ENCODE measurements at places on chromosomes 16 and 17.

- no peak for DNase-seq
Measured at GRCh38 chr17:75614556-75615270, 18.5 kb upstream of the SMIM5 start.

GRCh38 chr17:56148333-56148732 lies 4.9 kb upstream of the ANKFN1 start:
- DNase-seq, result no peak

- no peak for DNase-seq
Measured at GRCh38 chr17:46841561-46842379, 9.6 kb upstream of the WNT9B start.

- no peak for DNase-seq
Measured at GRCh38 chr16:13084331-13084730, 182.9 kb downstream of the SHISA9 start.

DNA sequence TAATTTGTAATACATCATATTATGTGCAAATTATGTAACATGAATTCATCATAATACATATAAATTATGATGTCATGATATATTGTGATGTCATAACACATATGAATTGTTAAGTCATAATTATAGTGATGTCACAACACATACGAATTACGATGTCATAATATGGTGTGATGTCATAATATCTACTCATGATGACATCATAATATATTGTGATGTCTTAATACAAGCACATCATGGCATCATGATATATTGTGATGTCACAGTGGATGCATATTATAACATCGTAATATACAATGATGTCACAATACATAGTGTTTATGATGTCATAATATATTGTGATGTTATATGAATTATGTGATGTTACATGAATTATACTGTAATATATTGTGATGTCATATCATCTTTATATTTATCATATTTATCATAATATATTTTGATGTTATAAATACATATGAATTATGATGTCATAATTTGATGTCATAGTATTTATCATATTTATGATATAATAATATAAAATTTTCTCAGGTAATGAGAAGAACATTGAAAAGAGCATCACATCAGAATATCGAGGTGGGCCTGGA lies 1793.0 kb downstream of the TP53TG3F start:
- no peak for DNase-seq

DNA sequence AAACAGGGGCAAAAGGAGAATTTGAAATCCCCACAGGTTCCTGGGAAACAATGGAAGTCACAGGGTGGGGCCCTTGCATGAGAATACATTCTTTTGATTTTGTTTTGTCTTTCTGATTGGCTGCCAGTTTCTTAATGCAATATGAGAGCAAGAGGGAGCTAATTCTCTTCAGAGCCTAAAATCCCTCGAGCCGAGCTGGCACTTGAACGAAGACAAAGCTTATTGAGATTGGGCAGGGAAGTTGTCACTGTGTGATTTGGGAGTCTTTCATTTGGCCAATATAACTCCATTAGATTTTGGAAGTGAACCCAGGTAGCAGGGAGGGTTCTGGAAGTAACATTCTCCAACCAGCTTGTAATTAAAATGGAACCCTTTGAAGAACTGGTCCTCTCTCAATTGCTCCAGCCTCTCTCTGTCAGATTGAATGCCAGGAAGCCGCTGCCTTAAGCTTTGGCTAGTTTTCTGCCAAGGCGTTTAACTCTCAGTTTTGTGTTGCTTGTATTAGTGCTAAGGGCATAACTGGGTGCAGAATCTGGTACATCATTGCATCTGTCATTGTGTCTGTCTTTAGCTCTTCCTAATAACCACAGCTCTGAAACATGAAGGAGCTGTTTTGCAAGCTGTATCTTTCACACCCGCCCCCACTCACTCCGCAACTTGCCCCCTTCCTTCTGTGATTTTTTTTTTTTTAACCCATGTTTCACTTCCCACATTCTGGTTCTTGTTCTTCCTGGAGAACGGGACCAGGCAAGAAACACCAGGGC lies 272.0 kb downstream of the MAF start:
- DNase-seq, result no peak

- no peak for DNase-seq
Measured at GRCh38 chr16:11252482-11252931, 3.5 kb downstream of the SOCS1 start.

DNA sequence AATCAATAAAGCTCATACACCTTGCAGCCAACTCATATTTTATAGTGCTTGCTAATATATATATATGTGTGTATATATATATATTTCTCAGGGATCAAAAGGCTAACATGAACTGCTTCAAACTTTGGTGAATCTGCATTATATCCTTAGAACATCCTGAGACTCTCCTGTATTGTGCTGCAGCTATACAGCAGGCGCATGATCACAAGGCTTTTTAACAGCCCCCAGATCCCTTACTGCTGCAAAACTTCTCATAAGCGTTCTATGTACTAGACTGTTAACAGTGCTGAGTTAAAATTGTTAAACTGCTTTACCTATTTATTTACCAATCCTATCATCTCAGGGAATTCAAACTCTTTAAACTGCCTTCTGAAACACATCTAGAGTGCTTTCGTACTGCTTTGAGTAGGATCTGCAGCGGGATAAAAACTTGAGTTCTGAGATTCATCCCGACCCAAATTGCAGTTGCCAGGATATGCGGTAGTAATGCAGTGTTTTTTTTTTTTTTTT lies 1.3 kb downstream of the GPATCH8 start:
- no peak for DNase-seq

GRCh38 chr16:79188115-79188738 lies 412.3 kb downstream of the MAF start:
- DNase-seq, result no peak

- DNase-seq, result no peak
Measured at GRCh38 chr17:81428121-81428515, 32.9 kb downstream of the BAHCC1 start.

DNA sequence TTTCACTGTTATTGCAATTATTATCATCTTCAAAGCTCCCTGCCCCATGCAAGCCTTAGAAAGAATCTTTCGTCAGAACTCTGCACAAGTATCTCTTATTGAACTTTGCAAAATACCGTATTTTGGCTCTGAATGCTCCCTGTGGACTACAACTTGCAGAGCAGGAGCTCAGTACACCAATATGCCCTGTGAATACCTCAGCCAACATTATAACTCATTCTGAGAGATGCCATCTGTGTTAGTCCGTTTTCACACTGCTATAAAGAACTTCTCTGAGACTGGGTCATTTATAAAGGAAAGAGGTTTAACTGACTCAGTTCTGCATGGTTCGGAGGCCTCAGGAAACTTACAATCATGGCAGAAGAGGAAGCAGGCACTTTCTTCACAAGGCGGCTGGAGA lies 87.2 kb upstream of the XYLT1 start:
- DNase-seq, result no peak

GRCh38 chr17:56891751-56892150 lies 22.1 kb downstream of the TRIM25 start:
- DNase-seq, result peak; percentile 50

- DNase-seq, result no peak
Measured at GRCh38 chr17:246226-246625, 64.8 kb upstream of the DOC2B start.

- DNase-seq, result no peak
Measured at GRCh38 chr16:2977440-2977839, 2.8 kb downstream of the PKMYT1 start.

DNA sequence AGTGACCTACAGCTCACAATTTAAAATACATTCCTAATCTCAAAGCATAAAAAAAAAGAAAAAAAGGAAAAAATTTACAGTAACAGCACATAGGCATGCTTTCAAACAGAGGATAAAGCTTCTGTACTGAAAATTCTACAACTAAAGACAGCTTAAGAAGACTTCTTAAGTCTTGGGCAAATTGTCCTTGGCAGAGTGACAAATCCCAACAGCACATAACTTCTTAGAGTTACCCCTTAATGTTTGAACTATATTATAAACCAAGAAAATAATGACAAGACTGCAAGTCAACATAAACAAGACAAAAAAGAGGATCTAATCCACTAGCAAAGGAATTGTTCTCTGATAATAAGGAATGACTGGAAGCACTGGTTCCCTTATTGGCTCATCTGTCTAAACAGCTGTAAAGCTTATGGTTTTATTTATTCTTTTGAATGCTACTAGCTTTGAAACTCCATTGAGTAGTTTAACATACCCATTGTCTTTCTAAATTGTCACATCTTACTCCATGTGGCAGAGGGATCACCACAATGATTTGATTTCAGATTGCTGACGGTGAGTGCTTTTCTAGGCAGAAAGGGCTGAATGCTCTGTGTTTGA lies 1576.8 kb upstream of the GOT2 start:
- no peak for DNase-seq

GRCh38 chr17:27977751-27978688 lies 64.5 kb upstream of the NLK start:
- DNase-seq, result no peak

DNA sequence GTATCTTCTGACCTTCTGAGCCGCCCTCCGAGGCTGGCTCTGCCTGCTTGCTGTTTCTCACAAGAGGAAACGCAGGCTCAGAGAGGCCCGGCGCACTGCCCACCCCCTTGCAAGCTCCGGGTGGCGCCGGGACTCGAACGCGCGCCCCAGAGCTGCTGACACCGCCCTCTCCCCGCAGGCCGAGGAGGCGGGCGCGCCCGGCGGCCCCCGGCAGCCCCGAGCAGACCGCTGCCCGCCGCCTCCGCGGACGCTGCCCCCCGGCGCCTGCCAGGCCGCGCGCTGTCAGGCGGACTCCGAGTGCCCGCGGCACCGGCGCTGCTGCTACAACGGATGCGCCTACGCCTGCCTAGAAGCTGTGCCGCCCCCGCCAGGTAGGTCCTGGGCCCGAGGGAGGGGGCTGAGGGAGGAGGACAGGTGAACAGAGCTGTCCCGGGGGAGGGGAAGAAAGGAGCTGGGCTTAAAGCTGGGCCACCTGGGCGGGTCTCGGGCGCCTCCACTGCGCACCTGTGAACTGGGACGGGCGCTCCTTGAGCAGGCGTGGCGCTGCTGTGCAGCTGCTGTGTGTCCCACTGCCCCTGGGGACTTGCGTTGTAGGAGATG lies 18.2 kb downstream of the WFDC1 start:
- DNase-seq, result no peak

DNA sequence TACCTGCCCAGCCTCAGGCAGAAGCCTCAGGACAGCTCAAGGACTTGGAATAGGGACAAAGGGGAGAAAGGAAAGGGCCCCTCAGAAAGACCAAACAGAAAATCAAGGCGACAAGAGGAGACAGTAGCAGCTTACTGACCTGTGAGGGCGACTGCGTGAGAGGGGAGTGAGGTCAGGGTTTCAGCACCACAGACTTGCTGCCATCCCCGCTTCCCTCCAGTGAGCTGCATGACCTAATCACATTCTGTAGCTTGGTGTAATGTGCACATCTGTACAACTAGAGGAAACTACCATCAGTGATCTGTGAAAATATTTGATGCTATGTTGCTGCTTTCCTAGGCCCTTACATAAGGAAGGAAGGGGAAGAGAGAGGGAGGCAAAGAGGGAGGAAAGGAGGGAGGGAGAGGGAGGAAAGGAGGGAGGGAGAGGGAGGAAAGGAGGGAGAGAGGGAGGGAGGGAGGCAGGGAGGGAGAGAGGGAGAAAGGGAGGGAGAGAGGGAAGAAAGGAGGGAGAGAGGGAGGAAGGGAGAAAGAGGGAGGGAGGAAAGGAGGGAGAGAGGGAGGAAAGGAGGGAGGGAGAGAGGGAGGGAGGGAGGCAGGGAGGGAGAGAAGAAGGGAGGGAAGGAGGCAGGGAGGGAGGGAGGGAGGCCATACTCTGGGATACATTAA lies 404.9 kb upstream of the CDH5 start:
- no peak for DNase-seq

- no peak for DNase-seq
Measured at GRCh38 chr17:63019138-63019873, 53.3 kb downstream of the TANC2 start.

DNA sequence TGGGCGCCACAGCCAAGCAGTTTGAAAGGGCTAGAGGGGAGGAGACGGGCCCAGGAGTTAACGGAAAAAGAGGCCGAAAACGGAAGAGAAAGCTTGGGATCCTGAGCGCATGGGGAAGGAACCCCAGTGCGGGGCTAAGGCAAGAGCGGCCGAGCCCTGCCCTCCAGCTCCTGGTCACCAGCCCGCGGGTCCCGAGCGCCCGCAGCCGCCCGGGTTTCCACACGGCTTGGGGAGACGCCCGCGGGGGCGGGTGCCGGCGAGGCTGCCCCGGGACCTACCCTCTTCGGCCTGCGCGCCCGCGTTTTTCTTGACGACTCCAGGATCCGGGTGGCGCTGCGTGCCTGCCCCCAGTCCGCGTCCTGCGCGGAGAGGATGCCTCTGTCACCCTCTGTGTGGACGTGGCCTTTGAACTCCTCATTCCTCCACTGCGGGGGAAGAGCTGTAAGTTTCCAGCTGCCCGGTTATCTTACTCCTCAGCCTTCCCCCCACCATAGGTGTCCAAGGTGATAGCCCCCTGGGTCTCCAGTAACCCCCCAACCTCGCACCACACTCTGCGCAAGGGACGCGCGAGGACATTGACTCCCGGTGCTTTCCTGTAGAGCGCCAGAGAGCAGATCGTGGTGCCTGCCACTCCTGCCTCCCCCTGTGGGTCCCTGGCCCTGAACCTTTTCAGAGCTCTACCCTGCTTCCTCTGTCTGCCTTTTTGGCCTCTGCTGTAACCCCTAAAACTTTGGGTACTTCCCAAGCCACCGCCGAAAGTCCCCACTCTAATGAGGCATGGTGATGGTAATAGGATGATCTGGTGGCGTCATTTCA lies 1.7 kb upstream of the CDH11 start:
- DNase-seq, result no peak

DNA sequence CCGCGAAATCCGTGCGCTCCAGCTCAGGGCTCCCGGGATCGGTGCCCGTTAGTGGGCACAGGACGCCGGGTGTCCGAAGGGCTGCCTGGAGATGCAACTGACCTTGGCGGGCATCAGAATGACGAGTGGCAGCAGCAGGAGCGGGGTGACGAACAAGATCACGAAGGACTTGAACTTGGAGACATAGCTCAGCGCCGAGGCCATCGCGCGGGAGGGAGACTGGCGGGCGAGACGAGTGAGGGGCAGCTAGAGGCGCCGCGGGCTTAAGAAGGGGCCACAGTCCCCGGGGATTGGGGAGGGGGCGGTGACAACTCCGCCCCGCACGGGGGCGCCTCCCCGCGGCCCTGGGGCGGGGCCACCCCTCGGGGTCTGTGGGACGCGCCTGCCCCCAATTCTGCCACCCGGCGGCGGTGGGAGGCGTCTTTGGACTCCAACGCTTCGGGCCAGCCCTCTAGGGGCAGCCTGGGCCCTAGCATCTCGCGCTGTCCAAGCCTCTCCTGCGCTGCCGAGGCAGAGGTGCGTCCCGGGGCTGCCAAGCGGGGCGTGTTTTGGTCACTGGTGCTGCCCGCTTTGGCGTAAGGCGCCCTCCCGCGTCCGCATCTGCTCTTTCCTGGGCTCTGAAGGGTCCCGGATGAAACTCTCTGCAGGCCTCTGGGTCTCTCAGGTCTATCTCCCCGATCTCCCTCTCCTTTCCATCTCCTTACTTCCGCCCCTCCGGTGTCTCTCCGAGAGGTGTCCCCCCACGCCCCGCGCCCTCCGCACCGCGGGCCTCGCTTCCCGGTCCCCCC lies at the start of gene SLC13A5:
Gene SLC13A5 (minus strand): TSS at position 240 of the 788 bp plus-strand sequence. CDS start 36 bp downstream, at position 204.
- DNase-seq, result no peak

- DNase-seq, result no peak
Measured at GRCh38 chr17:13599864-13600263, 1.9 kb downstream of the HS3ST3A1 start.

- DNase-seq, result no peak
Measured at GRCh38 chr16:23861874-23862273, 26.1 kb downstream of the PRKCB start.

Measured in T-helper 17 cell (primary cell).